ENCODE measurements at places on chromosomes 7 and 10.

DNA sequence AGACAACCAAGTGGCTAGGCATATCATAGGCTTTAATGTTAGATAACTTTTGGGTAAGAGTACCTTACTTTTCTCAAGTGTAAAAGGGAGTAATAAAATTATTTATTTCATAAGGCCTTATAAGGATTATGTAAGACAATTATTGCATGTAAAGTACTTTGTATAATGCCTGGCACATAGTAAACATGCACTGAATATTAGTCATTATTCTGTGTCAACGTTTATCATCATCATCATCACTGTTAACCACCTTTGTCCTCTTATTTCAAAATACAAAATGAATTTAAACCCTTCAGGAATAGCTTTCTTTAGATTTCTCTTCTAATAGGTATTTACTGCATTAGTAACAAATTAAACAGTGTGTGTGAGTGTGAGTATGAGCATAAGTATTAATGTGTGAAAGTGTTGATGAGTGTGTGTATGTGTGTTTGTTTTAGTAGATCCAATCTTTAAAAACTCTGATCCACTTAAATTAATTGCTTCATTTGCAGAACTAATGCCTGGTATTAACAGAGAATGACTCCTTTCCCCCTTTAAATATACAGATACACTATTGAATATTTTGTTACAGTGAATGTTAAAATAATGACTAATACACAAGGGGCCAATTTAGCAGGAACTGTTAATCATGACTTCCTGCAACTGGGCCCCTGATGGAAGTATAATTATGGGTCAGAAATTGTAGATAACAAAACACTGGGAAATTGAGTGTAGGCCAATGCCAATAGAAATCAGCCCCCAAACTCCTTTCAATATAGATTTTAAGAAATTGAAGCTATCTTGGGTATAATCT, 213.3 kb upstream of the FZD8 start:
- no peak for DNase-seq

DNA sequence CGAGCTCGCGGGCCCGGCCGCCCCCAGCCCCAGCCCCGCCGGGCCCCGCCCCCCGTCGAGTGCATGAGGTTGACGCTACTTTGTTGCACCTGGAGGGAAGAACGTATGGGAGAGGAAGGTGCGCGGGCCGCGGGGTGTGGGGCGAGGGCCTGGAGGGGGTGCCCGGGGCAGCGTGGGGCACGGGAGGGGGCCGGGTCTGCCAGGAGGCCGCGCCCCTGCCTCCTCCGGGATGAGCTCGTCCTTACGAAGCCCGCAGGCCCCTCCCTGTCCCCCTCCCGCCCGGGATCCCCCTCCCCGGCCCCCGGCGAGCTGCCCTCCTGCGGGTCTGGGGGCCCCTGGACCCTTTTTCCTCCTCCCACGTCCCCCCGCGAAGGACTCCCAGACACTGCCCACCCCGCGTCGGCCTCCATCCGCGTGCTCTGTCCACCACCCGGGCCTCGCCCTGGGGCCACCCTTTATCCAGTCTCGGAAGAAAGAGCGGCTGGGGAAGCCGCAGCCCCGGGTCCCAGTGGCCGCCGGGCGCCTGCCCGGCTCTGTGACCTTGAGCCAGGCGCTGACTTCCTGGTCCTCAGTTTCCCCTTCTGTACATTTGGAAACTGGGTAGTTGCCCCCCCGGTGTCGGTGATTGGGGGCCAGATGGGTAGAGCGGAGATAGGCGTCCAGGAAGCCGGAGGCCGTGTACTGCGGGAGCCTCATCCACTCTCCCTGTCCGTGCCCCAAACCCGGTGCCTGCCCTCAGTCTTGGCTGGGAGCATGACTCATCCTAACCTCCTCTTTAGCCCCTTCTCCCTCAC, 521 bp downstream of the LIMK1 start:
- DNase-seq = peak; percentile 28

GRCh38 chr7:15920953-15921352, 234.5 kb upstream of the MEOX2 start:
- no peak for DNase-seq

GRCh38 chr7:2632733-2633537, 1.1 kb downstream of the TTYH3 start:
- DNase-seq = peak; percentile 44

GRCh38 chr10:6953271-6953801, 373.3 kb upstream of the PRKCQ start:
- DNase-seq = no peak

- DNase-seq = no peak
Observed at GRCh38 chr10:368579-369220, 233.4 kb downstream of the ZMYND11 start.

- DNase-seq = no peak
Observed at GRCh38 chr10:83592337-83592935, 546.9 kb upstream of the GHITM start.

GRCh38 chr10:44300666-44301649, 83.9 kb downstream of the CXCL12 start:
- no peak for DNase-seq

DNA sequence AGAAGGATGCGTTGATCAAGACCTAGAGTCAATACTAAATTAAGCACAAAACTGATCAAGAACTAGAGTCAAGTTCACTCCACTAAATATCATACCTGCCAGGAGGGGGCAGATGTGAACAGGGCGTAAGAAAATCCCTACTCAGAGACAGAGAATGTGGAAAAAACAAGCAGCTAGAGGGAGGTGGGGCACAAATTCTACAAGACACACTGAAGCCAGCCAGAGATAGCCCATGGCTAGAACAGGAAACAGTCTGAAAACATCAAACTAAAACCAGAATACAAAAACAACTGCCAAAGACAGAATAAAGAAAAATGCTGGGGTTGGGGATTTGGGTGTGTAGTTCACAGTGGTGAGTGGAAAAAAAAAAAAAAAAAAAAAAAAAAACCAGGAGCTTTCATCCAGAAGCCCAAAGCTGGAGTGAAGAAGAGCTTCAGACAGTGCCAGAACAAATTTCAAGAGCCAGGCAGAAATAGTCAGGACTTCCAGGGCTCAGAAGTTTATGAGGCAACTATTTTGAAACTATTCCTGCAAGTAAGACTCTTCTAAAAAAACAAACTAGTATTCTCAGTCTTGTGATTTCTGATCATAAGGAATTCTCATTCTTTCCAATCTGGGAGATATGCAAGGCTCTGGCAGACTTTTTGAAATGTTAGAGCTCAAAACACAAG, 118.3 kb downstream of the CCDC71L start:
- no peak for DNase-seq

DNA sequence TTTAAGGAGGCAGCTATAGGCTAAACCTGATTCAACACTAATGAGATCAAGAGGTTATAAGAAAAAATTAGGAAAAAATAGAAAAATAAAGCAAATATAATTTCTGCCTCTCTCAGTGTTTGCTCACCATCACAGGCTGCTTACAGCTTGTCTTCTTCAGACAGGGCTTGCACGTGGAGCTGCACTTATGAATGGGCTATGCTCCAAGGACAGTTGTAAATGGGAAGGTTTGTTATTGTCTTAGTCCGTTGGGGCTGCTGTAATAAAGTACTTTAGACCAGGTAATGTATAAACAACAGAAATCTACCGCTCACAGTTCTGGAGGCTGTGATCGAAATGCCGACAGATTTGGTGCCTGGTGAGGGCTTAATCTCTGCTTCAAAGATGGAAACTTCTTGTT, 219.8 kb downstream of the NEBL start:
- no peak for DNase-seq

DNA sequence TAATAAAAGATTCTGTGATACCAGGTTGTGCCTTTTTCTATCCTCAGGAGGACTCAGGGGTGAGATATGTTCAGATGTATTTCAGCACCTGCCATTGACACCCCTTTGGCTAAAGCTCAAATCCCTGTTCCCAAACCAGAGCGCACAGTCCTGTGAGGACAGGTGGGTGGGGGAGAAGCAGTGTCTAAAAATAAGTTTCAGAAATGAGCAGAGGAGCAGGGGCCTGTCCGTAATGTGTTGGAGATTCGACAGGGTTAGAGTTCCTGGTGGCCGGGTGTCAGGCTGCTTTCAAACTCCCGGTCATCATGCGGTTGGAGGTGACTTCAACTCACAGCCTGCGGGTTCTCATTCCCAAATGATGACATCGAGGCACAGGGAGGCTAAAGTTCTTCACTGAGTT, 211.5 kb downstream of the KLF6 start:
- DNase-seq = no peak

GRCh38 chr7:100465702-100466311, 1.7 kb upstream of the SPACDR start:
- no peak for DNase-seq

DNA sequence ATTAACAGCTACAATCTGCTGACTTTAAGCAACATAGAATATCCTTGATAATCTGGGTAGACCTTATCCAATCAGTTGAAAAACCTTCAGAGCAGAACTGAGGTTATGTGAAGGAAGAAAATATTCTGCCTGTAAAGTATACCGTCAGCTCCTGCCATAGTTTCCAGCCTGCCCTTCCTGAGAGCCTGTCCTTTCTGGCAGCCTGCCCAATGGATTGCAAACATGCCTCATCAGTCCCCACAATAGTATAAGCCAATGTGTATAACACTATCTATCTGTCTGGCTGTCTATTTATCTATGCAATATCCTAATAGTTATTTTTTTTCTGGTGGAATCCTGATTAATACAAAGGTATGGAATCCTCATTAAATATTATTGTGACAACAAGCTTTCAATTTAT, 489.2 kb upstream of the KCND2 start:
- no peak for DNase-seq

DNA sequence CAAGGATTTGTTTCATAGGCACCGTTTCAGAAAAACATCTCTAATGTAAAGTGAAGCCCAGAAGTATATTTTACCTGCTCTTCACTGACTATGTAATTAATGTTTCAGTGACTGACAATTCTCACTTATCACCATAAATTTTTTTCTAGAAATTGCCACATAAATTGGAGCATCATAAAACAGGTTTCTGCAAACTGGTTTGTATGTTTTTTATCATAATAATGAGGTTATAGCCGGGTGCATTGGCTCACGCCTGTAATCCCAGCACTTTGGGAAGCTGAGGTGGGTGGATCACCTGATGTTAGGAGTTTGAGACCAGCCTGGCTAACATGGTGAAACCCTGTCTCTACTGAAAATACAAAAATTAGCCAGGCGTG, 39.4 kb downstream of the SYPL1 start:
- DNase-seq = no peak

DNA sequence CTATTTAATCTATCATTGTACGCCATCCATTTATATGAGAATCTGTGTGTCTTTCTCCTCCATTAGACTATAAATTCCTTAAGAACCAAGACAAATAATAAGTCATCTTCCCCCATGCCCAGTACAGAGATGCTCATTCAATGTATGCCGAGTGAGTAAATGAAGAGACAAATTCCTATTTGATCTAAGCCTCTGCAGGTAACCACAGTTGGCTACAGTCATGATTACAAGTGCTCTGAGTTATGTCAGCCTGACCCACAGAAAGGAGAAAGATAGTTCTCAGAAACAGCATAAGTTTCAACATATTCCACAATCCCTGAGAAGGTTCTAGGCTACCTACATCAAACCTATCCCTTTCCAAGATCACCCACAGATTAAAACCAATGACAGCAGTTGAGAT, 46.1 kb downstream of the MPP7 start:
- DNase-seq = no peak

- DNase-seq = no peak
Observed at GRCh38 chr7:130288829-130289228, 4.1 kb upstream of the CPA4 start.
